Erythroblast (primary cell): ENCODE measurements at places on chromosomes 6 and 20.
A peak's percentile ranks its signal among the peaks of the same experiment; 100 is the strongest.

DNA sequence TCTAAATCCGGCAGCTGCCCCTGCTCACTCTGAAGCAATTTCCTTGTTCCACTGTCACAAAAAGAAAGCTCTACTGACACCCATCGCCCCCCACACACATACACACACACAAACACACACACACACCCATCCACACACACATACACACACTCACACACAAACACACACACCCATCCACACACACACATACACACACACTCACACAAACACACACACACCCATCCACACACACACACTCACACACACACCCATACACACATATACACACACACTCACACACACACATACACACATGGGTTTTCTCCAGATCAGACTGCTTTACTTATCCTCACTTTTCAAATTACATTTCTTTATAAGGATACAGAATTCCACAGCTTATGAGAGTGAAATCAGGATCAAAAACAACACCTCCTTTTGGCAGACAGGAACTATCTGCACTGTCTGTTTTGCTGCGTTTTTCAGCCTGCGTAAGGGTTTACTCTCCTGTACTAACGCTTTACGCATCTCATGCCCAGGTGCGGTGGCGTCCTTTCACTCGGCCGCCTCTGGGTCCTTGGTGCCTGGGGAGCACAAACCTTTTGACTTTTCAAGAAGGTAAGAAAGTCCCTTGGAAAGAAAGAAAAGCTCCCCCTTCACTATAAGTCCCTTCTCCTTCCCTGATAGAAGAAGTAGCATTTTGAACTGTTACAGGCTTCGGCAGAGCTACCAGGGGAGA, 8.0 kb downstream of the DACT2 start:
- DNase-seq: no peak

DNA sequence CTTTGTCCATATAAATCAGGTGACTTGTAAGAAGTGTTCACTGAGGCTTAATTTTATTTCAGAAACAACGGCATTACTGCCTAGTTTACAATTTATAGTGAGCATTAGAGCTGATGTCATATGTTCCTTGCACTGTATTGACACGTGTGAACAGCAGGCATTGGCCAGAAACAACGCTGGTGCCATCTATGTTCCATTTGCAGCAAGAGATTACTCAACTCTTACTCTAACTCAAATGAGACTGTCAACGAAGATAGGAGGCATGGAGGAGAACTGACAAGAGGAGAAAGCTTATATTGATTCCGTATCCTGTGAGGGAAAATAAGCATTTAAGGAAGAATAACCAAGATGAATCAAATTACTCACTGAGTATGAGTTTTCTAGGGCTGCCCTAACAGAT, 48.4 kb downstream of the MTFR2 start:
- no peak for DNase-seq

- no peak for DNase-seq
Observed at GRCh38 chr6:87827346-87827745, 125.3 kb upstream of the AKIRIN2 start.

- no peak for DNase-seq
Observed at GRCh38 chr6:148620579-148621298, 126.1 kb upstream of the UST start.

DNA sequence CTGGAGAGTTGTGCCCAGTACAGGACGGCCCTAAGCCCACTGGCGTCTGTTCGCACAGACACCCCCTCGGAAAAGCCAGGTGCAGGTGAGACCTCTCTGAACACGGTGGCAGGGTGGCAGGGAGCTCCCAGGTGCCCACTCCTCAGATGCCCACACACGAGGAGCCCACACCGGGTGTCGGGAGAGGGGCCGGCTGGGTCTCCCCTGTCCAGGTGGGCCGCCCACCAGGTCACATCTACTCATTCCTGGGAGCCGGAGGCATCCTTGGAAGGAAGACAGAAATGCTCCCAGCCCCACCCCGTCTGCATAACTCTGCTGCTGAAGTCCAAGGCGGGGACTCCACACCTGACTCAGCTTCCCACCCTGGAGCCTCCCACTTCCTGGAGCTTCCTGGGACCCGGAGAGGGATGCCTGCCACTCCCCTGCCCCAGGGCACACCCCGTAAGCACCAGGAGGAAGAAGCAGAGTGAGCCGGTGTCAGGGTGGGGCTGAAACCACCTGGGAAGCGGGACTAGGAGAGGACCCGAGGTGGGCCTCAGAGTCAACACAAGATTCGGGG, 2.5 kb downstream of the SRMS start:
- DNase-seq: no peak

DNA sequence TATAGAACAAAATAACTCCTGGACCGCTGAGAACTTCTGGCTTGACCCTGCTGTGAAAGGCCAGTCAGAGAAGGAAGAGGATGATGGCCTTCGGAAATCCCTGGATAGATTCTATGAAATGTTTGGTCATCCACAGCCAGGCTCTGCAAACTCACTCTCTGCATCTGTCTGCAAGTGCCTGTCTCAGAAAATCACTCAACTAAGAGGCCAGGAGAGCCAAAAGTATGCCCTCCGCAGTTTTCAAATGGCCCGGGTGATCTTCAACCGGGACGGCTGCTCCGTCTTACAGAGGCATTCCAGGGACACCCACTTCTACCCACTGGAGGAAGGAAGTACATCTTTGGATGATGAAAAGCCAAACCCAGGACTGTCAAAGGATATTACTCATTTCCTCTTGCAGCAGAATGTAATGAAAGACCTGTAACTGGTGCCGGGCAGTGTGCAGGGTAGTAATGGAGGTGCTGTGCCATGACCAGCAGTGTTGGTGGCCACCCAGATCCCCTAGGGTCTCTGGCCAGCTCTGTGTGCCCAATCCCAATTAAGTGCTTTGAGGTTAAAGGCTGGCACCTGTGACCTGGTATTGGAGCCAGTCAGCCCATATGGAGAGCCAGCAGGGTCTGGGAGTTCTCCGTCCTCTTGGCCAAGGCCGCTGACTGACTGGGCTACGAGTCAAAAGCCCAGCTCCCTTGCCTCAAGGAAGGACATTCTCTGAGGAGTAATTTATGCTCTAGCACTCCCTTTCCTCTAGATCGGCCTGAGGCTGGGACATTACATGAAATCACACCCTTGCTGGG, 87.1 kb downstream of the TRMT6 start:
- no peak for DNase-seq

GRCh38 chr20:38228436-38228835, 32.1 kb downstream of the KIAA1755 start:
- DNase-seq: no peak

- no peak for DNase-seq
Observed at GRCh38 chr6:25017486-25017885, 81.7 kb upstream of the RIPOR2 start.

GRCh38 chr6:12457094-12457493, 166.9 kb downstream of the EDN1 start:
- DNase-seq: no peak

DNA sequence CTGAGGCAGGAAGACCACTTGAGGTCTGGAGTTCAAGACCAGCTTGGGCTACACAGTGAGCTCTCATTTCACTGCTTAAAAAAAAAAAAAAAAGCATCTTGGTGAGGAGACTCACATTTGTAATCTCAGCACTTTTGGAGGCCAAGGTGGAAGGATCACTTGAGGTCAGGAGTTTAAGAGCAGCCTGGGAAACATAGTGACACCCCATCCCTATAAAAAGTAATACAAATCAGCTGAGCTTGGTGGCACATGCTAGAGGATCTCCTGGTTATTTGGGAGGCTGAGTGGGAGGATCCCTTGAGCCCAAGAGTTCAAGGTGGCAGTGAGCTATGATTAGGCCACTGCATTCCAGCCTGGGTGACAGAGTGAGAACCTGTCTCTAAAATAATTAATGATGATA, 29.4 kb upstream of the SYNCRIP start:
- no peak for DNase-seq

GRCh38 chr6:11785774-11786579, 7.4 kb upstream of the ADTRP start:
- DNase-seq: no peak

- DNase-seq: no peak
Observed at GRCh38 chr6:16305246-16305725, 66.9 kb downstream of the GMPR start.

DNA sequence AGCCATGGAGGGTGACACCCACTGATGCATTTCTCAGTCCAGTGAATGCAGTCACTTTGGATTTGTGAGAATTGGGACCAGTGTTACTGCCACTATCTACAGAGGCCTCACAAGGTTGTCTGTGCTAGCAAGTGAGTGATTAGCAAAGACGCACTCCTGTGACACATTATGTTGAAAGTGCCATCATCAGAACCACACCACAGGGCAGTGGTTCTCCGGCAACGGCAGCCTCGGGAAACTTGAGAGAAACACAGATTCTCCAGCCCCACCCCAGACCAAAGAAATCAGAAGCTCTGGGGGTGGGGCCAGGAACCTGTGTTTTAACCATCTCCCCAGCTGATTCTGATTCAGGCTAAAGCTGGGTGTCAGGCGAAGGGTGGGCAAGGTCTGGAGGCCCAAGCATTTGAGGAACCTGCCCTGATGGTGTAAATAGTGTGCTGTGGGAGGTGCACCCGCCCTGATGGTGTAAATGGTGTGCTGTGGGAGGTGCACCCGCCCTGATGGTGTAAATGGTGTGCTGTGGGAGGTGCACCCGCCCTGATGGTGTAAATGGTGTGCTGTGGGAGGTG, 39.9 kb downstream of the TMEM242 start:
- no peak for DNase-seq

GRCh38 chr6:43962458-43962857, 164.8 kb downstream of the MRPL14 start:
- DNase-seq: no peak

DNA sequence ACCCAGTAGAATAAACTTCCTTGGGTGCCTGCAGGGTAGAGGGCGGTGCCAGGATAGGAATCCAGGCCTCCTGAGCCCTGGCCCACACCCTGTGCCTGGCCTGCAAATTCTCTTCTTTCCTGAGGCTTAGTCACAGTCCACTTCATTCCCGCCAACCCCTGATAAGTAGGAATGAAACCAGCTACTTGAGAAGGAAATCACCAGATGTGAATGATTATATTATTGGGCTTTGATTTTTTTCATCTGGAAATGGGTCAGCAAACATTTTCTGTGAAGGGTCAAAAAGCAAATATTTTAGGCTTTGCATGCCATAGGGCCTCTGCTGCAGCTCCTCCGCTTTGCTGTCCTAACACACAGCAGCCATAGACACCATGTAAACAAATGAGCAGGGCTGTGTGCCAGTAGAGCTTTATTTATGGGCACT, 50.2 kb downstream of the STK35 start:
- DNase-seq: no peak

- no peak for DNase-seq
Observed at GRCh38 chr20:17083738-17084137, 143.1 kb upstream of the PCSK2 start.

DNA sequence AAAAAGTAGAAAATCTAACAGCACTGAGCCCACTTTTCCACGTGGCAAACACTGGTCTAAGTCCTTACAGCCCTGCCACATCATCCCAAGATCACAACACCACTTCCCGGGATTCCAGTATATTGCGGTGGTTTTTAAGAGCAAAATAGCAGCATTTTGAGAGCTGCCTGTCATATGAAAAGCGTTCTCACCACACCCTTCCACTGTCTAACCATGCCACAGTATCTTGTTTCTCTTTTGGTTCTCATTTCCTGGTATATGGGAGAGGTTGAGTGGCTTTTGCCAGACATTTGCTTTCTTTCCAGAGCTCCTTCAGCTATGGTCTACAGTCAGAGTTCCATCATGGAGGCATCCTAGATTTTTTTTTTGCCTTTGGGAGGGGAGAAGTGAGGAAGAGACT, 243.0 kb downstream of the TSHZ2 start:
- DNase-seq: no peak

DNA sequence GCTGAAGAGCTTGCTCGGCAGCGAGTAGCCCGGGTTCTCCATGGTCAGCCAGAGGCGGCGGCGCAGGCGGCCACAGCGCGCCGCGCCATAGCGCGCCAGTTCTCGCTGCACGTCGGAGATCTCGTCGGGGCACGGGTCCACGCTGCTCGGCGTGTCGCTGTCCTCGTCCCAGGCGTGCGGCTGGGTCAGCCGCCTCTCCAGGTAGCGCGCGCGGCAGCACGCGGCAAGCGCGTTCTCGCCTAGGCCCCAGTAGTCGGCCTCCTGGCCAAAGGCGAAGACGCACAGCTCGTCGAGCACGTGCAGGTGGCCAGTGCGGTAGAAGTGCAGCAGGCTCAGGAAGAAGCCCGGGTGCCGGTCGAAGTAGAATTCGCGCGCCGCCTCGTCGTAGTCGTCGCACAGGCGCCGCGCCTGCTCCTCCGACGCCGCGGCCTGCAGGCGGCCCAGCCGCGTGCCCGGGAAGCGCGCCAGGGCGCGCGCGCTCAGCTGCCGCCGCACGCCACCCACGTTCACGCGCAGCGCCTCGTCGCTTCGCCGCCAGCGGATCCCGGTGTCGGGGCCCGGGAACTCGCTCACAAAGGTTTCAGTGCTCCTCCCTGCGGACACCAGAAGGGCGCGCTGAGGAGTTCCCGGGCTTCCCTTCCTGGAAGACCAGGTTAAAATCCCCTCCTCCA, 2.7 kb downstream of the KCNS1 start:
- DNase-seq: peak; percentile 33

DNA sequence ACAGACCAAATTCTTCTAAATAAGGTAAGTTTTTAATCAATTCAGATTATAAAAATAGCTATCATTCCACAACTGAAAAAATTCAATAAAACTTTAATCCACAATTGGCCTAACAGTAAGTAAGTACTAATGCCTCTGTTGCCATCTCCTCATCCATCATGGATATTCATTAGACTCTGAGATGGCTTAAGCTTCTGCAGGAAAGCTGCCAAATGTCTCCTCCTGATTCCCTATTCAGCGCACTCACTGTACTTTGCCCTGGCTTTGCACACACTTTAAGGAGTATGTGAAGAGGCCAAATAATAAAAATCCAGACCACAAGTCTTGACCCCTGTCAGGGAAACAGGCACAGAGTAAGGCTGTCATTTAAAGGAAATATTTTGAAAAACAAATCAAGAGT, 23.6 kb downstream of the PGM3 start:
- DNase-seq: no peak

GRCh38 chr20:37053230-37053950, 42.4 kb downstream of the RBL1 start:
- no peak for DNase-seq

GRCh38 chr6:4169028-4169789, 33.8 kb upstream of the ECI2 start:
- DNase-seq: no peak

DNA sequence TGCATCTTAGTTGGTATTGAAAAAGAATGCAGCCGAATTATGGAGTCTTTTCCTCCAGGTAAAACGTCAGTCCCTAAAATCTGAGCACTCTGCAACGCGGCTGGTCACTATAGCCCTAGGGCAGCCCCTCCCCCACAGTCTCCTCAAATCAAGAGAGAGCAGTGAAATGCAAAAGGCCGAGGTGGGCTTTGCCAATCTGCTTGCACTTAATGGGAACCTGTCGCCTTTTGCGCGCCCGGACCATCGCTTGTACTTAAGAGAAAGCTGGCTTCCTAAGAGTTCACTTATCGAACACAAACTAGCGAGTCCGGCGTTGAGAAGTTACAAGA, 447 bp downstream of the MCM3 start:
- peak; percentile 74 for DNase-seq

DNA sequence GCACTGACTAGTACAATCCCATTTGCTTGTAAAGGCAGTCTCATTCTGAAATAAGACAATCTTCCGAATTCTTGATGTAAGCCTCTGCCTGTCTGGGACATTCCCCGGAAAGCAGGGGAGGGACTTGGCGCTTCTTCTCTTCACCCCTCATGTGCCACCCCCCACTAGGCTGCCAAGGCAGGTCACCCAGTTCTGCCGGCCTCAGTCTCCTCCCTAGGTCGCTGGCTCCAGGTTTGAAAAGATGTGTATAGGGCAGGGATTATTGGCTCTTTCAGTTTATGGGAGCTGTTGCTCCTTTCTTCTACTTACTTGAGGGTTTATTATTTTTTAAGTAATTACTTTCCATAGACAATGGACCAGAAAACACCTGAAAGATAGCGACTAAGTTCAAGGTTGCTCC, 158.1 kb upstream of the RPS6KA2 start:
- no peak for DNase-seq
